ENCODE measurements at places on chromosomes 5 and 9. TPM values are rescaled to one million over a fixed set of nuclear protein-coding genes. Genes with fewer than 3 reads are reported as not detected.

The FBLL1 gene
- not detected for total RNA-seq

The AIF1L gene
- total RNA-seq: 0.72 TPM

The ZNF474 gene
- total RNA-seq: not detected

The NLN gene
- total RNA-seq: 42.5 TPM
